ENCODE measurements at places on chromosomes 6 and 20.

- no peak for DNase-seq
These were observed 818 bp upstream of the MDGA1 start for GRCh38 chr6:37698264-37699137.

GRCh38 chr20:22414305-22414742 lies 170.0 kb downstream of the FOXA2 start:
- no peak for DNase-seq

GRCh38 chr6:836276-836853 lies 143.4 kb upstream of the EXOC2 start:
- no peak for DNase-seq

- DNase-seq = no peak
These were observed 963 bp upstream of the RMND1 start for GRCh38 chr6:151452750-151453427.

GRCh38 chr6:163698086-163698485 lies 283.6 kb downstream of the QKI start:
- no peak for DNase-seq

GRCh38 chr6:44627883-44628271 lies 240.4 kb downstream of the CDC5L start:
- no peak for DNase-seq

- DNase-seq = no peak
These were observed 362.6 kb downstream of the EPM2A start for GRCh38 chr6:145372671-145373151.
